ENCODE measurements at places on chromosomes 7 and 10. TPM values are rescaled to one million over a fixed set of nuclear protein-coding genes. Genes with fewer than 3 reads are reported as not detected.

- DNase-seq = no peak
- H3K27ac ChIP-seq = no peak overlapping the region
- H3K36me3 ChIP-seq = no peaks in the 10 kb centered on the region
- H3K27me3 ChIP-seq = no peaks in the 10 kb centered on the region
Observed at GRCh38 chr10:72697716-72698115, 5.8 kb downstream of the MCU start.

DNA sequence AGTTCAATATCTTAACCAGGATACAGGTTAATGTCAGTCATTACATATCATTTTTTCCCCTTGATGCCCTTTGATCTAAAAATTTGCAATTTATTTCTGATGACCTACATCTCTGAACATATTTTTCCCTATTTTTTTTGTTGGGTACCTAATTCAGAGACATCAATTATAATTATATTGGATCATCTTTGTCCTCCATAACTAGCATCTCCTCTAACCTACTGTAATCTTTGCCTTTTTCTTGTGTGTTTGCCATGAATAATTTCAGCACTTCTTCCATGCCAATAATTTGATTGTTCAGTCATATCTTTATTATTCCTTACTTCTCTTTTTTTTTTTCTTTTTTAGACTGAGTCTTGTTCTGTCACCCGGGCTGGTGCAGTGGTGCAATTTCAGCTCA lies 39.2 kb upstream of the FGFR2 start:
- H3K4me1 ChIP-seq = no peaks in the 10 kb centered on the region
- H3K36me3 ChIP-seq = no peaks in the 10 kb centered on the region
- no peak overlapping the region for H3K27ac ChIP-seq
- H3K4me3 ChIP-seq = no peak overlapping the region

GRCh38 chr7:38563741-38564140 lies 67.4 kb downstream of the AMPH start:
- no peaks in the 10 kb centered on the region for H3K27me3 ChIP-seq
- DNase-seq = no peak
- H3K4me3 ChIP-seq = no peak overlapping the region
- H3K27ac ChIP-seq = no peak overlapping the region
- H3K36me3 ChIP-seq = no peaks in the 10 kb centered on the region
- H3K4me1 ChIP-seq = no peaks in the 10 kb centered on the region

The PRRT4 gene
- 1.1 TPM for total RNA-seq

The DYDC2 gene
- total RNA-seq = not detected

- no peaks in the 10 kb centered on the region for H3K4me1 ChIP-seq
- H3K36me3 ChIP-seq = peaks cover 12% of the 10 kb centered on the region
- H3K4me3 ChIP-seq = no peak overlapping the region
- H3K27me3 ChIP-seq = no peaks in the 10 kb centered on the region
- no peak overlapping the region for H3K27ac ChIP-seq
Observed at GRCh38 chr7:74544706-74545469, 91.2 kb downstream of the GTF2IRD1 start.

The SMKR1 gene
- total RNA-seq = 0.56 TPM

GRCh38 chr10:49166484-49167400 lies 21.4 kb downstream of the TMEM273 start:
- DNase-seq = no peak
- no peaks in the 10 kb centered on the region for H3K27me3 ChIP-seq
- H3K36me3 ChIP-seq = no peaks in the 10 kb centered on the region
- H3K27ac ChIP-seq = no peak overlapping the region
- H3K4me1 ChIP-seq = no peaks in the 10 kb centered on the region
- no peak overlapping the region for H3K4me3 ChIP-seq

- no peaks in the 10 kb centered on the region for H3K27me3 ChIP-seq
- H3K4me1 ChIP-seq = no peaks in the 10 kb centered on the region
Observed at GRCh38 chr10:2885288-2886278, 181.8 kb upstream of the PFKP start.

The GIMAP2 gene
- total RNA-seq = 32.4 TPM

DNA sequence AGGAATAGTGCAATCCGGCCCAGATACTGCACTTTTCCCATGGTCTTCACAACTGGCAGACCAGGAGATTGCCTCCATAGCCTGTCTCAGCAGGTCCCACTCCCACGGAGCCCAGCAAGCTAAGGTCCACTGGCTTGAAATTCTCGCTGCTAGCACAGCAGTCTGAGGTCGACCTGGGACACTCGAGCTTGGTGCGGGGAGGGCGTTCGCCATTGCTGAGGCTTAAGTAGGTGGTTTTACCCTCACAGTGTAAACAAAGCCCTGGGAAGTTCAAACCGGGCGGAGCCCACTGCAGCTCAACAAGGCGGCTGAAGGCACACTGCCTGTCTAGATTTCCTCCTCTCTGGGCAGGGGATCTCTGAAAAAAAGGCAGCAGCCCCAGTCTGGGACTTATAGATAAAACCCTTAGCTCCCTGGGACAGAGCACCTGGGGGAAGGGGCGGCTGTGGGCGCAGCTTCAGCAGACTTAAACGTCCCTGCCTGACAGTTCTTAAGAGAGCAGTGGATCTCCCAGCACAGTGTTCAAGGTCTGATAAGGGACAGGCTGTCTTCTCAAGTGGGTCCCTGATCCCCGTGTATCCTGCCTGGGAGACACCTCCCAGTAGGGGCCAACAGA lies 293.5 kb upstream of the GALNT17 start:
- H3K36me3 ChIP-seq = no peaks in the 10 kb centered on the region
- no peak overlapping the region for H3K4me3 ChIP-seq
- DNase-seq = peak; percentile 50
- H3K27ac ChIP-seq = no peak overlapping the region
- no peaks in the 10 kb centered on the region for H3K27me3 ChIP-seq
- H3K4me1 ChIP-seq = no peaks in the 10 kb centered on the region

- no peak for DNase-seq
- no peak overlapping the region for H3K4me3 ChIP-seq
- H3K36me3 ChIP-seq = no peaks in the 10 kb centered on the region
- no peaks in the 10 kb centered on the region for H3K4me1 ChIP-seq
- no peak overlapping the region for H3K27ac ChIP-seq
- no peaks in the 10 kb centered on the region for H3K27me3 ChIP-seq
Observed at GRCh38 chr10:131875501-131875900, 25.3 kb upstream of the PPP2R2D start.
